COR-L47 (cell line): ENCODE measurements at places on chromosomes 2 and 18.

DNA sequence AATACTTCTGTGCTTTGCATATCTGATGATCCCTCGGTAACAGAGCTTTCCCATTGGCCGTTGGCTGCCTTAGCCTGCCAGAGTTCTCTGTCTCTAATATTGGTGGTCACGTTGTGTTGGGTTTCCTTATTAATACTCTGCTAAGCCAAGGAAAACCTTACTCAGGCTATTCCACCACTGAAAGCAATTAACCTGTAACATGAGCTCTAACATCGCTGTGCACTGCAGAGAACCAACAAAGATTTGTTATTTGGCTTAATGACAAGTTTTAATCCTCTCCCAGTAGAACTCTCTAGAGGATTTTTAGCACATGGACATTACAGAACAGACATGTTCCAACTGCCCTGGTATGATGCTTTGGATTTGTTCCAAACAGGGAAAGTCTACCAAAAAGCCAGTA is 825.9 kb upstream of the POU3F3 start:
- DNase-seq, result peak; percentile 32

GRCh38 chr2:136167721-136168475 is 49.9 kb upstream of the CXCR4 start:
- DNase-seq, result no peak

- no peak for DNase-seq
These were observed 71.1 kb downstream of the DYSF start for GRCh38 chr2:71524476-71524875.

- DNase-seq, result no peak
These were observed 77.5 kb downstream of the TMEM200C start for GRCh38 chr18:5817816-5818215.

DNA sequence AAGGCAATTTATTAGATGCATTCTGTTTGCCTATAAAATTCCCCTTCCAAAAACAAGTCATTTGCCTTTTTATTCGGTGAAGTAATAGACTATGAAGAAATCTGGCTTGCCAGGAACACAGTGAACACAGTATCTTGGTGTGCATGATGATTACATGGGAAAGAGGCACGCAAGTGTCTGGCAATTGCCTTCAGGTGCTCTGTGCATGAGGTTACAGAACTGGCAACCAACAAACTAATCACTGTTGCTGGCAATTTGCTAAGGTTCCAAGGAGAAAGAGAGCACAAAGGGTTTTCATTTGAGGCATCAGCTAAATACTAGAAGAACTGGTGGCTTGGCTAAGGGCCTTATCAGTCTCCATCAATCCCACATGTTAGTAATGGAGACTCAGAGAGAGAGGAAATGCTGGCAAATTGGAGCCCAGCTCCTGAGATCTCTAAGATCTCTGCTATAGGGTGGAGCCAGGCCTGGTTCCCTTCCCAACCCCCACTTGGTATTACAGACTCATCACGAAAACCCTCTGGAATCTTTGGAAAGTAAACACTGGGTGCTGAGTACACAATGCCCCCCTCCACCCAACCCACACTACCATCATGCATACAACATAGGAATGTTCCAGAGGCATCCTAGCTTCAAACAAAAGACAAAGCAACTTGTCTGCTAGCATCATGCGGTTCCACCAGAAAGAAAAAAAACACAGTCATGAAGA is 10.4 kb downstream of the RNF152 start:
- DNase-seq, result no peak

GRCh38 chr2:165902934-165903333 is 50.6 kb downstream of the TTC21B start:
- peak; percentile 1 for DNase-seq

- no peak for DNase-seq
These were observed 70.3 kb upstream of the ZNF521 start for GRCh38 chr18:25422230-25422629.
